ENCODE measurements at places on chromosomes 16 and 17.

GRCh38 chr17:44177640-44178039 is 7.1 kb downstream of the ASB16 start:
- H3K36me3 ChIP-seq: peaks cover 26% of the 10 kb centered on the region
- peaks cover 8% of the 10 kb centered on the region for H3K4me1 ChIP-seq
- no peak for DNase-seq
- H3K27ac ChIP-seq: no peak overlapping the region
- H3K27me3 ChIP-seq: no peaks in the 10 kb centered on the region
- H3K4me3 ChIP-seq: no peak overlapping the region

DNA sequence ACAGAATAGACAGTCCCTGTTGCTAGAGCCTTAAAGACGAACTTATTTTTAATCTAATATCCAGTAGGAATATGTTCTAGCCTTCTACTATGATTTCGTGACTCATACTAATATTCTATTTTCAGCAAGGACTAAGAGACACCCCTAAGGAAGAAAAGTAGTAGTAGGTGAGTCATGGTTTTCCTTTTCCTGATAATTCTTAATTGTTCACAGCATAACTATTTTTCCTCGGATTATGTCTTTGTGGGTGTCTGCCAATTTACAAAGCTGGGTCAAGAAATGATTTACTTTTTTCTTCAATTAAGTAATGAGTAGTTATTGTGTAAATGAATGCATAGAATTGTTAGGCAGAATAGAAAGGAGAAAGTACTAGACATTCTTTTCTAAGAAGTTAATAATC is 292.2 kb downstream of the TOX3 start:
- no peaks in the 10 kb centered on the region for H3K27me3 ChIP-seq
- H3K4me3 ChIP-seq: no peak overlapping the region
- H3K4me1 ChIP-seq: no peaks in the 10 kb centered on the region
- no peaks in the 10 kb centered on the region for H3K36me3 ChIP-seq
- H3K27ac ChIP-seq: no peak overlapping the region

- peaks cover 42% of the 10 kb centered on the region for H3K4me1 ChIP-seq
- H3K36me3 ChIP-seq: peaks cover 5% of the 10 kb centered on the region
- DNase-seq: peak; percentile 51
- H3K27ac ChIP-seq: peak overlapping the region; percentile 88
- peak overlapping the region; percentile 60 for H3K4me3 ChIP-seq
Measured at GRCh38 chr17:14428648-14429029, 127.8 kb downstream of the HS3ST3B1 start.

DNA sequence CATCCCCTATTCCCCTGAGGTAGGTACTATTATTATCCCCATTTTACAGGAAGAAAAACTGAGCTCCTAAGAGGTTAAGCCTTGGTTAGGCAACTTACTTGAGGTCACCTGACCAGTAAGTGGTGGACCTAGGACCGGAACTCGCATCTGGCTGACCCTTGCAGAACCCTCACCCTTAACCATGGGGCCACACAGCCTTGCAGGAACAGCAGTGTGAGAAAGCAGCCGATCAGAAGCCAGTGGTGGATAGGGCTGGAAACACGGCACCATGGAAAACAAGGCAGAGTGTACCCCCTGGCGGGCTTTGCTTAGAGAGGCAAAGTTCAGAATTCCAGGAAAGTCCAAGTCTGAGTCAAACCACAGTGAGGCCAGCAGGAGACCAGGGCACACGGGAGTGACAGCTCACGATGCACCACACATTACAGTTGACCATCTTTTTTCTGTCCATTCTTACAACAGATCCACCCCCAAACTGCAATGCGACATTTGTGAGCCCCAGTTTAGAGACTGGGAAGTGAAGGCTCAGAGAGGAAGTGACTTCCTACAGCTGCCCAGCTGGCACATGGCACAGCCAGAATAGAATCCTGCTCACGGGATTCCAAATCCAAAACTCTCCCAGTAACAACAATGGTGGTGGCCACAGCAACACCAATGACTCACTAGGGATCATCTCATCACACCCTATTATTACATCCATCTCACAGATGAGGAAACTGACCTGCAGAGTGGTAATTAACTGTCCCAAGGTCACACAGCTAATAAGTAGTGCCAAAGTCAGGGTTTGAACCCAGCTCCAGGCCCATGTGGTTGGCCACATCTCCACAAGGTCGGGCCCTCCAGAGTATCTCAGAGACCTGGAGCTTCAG is 20.3 kb downstream of the KIFC3 start:
- H3K4me3 ChIP-seq: no peak overlapping the region
- H3K27me3 ChIP-seq: no peaks in the 10 kb centered on the region
- no peaks in the 10 kb centered on the region for H3K36me3 ChIP-seq
- H3K4me1 ChIP-seq: no peaks in the 10 kb centered on the region
- no peak for DNase-seq
